ENCODE measurements at places on chromosomes 7 and 10.

- no peak for DNase-seq
These were observed 2.9 kb downstream of the ELFN1 start for GRCh38 chr7:1672851-1673486.

DNA sequence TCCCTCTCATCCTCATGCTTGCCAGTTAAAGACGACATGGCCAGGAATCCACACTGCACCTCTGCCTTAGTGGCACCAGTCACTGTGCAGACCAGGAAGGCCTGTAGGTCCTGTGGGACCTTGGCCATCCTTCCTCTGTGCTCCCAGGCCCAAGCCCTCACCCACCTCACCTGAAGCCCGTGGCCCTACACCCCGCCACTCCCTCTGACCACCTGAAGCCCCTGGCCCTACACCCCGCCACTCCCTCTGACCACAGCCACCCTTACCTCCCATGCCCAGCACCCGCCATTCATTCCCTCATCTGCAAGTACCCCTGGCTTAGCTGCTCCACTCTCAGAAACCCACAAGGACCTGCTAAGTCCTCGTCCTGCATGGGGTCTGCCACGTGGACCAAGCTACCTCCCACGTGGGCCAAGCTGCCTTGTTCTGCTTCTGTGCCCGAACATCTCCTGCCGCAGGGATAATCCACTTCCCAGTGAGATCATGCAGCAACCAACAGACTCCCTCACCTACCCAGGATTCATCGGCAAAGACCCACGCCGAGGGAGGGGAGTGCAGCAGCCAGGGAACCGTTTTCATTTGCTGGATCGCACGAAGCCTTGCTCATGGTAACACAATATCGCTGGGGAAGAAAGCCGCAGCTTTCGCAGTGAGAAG is 151.2 kb downstream of the TCERG1L start:
- DNase-seq, result no peak

- DNase-seq, result peak; percentile 57
These were observed 106.5 kb downstream of the HTR7 start for GRCh38 chr10:90751107-90751997.

- peak; percentile 48 for DNase-seq
These were observed 4.0 kb upstream of the RBM28 start for GRCh38 chr7:128347647-128348097.

- no peak for DNase-seq
These were observed 106.4 kb upstream of the FAM20C start for GRCh38 chr7:85883-86515.

DNA sequence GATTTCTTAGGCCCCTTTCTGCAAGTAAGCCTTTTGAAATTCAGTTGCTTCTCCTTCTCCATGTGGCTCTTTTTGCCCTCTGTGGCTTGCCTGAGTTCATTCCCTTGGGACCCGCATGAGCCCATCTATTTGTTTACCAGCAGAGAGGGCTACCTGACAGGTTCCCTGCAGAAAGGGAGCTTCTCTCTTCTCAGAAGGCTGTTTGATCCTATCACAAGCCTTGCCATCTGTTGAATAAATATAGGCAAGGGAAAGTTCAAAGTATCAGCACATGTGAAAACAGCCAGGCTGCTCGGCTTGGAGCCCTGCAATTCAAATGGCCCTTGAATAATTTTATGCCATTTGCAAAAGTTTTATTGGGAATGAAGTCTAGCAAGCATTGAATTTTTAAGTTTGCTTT is 720.2 kb upstream of the FZD8 start:
- DNase-seq, result no peak

DNA sequence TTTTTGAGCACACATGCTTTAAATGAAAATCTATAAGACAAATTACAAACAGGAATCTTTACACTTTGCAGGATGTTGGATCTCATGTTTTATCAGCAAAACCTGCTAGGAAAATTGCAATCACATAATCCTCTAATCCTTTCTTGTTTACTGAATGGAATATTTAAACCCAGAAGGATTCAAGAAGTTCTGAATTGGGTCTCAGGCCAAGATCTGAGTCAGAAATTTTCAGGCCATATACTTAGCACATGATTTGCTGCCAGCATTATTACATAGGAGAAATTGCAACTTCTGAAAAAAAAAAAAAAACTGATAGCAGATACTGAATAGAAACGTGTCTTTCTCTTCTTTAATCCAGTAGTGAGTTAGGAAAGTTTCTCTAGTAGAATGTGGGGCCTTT is 1005.3 kb upstream of the POT1 start:
- DNase-seq, result no peak

GRCh38 chr10:338171-339037 is 203.1 kb downstream of the ZMYND11 start:
- no peak for DNase-seq

DNA sequence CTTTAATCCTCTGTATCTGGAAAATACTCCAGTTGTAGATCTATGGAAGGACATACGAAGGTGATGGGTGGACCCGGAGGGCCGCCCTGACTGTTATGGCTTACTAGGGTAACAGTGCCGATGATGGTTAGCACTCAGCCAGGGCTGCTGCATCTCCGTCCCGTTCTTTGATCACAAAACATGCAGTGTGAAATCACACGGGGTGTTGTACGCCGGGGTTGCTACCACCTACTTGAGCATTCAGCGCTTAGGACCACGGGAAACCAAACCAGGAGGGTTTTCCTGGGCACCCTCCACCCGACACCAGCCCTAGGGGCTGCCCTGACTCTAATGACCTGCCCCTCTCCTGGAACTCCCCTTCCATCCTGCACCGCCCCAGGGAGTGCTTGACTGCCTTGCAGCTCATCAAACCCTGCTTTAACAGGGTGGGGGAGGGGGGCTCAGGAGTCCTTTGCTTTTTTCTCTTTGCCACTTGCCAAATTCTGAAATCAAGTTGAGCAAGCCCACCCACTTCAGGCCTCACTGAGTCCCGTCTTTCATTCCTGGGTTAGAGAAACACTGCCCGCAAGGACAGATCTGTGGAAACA is 20.4 kb downstream of the ZNF775 start:
- DNase-seq, result no peak

DNA sequence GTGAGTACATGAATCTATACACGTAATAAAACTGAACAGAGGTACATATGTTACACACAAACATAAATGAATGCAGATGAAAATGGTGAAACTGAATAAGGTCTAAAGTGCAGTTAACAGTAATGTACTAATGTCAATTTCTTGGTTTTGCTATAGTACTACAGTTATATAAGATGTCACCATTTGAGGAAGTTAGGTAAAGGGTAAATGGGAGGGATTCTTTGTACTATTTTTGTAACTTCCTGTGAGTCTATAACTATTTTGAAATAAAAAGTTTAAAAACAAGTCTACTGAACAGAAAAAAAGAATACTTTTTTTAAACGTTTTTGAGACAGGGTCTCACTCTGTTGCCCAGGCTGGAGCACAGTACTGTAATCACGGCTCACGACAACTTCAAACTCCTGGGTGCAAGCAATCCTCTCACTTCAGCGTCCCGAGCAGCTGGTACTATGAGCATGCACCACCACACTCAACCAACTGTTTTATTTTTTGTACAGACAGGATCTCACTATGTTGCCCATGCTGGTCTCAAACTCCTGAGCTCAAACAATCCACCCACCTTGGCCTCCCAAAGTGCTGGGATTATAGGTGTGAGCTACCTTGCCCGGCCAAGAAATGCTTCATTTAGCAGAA is 71.5 kb downstream of the WAPL start:
- no peak for DNase-seq

DNA sequence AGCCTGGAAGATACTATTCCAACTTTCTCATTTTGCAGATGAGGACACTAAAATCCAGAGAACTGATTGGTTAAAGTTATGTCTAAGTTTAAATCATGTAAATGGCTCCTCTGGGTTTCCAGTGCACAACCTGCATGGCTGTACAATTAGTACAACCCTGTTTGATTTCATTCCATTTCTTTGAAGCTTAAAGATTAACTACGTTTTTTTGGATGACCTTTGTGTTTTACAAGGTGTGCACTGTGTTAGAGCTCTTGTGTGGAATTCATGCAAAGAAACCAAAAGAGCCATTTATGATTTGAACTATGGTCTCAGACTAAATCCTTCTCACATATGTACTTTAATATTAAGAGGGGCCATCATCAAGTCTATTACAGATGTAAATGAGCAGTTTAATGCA is 149.5 kb downstream of the TMEM168 start:
- no peak for DNase-seq

DNA sequence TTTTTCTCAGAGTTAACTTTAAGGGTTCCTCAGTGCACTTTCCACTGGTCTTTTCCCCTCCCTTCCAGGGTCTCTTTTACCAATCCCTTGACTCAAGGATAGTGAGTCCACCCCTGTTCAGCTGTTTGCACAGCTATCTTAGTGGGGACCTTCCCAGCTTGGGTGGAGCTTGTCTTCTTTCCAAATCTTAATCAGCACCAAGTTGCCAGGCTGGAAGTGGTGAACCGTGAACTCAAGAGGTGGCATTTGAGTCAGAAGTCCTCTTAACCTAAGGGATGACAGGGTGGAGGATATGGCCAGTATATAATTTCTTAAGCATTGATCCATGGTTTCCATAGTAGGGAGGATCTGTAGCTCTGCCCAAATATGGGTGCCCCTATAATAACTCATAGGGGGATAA is 25.0 kb downstream of the MAPK8 start:
- no peak for DNase-seq

DNA sequence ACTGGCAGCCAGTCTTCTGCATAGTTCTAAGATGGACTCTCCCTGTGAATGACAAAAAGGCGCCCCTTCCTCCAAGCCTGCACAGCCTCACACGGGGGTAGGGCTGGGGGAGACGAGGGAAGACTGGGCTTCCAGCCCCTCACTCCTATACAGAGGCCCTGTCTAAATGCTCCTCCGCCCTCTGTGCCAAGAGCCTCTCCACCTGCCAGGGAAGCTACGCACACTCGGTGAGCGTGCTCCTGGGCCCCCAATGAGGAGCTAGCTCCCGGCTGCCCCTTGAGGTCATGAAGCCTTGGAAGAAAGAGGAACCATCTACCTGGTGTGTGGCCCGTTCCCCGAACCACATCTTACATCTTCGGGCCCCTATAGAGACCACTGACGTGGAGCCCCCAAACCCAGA is 54.8 kb downstream of the CRTAC1 start:
- DNase-seq, result no peak

- no peak for DNase-seq
These were observed 292.4 kb downstream of the ZWINT start for GRCh38 chr10:56068473-56069263.

DNA sequence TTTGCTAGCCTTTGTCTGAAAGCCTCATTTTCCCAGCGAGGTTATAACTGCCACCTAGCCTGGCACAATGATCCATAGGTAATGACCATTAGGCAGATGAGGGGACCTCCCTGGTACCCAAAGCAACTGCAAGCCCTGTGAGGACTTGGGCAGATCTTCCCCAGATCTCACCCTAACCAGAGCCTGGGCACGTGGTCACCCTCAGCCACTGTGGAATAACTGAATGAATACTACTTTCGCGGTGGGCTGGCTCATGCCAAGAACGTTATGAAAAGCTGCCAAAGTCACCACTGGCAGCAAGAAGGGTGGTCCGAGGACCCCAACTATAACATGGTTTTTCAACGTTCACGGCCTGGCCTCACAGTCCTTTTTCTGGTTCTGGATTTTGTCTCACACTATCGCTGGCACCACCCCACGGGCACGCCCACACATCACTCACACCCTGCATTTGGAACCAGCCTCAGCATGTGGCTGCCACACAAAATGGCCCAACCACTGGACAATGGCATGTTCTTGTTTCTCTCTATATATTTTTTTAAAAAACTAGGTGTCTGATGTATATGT is 3.4 kb downstream of the PRKAG2 start:
- DNase-seq, result no peak

GRCh38 chr10:88097092-88097516 is 233.7 kb downstream of the PTEN start:
- peak; percentile 9 for DNase-seq

DNA sequence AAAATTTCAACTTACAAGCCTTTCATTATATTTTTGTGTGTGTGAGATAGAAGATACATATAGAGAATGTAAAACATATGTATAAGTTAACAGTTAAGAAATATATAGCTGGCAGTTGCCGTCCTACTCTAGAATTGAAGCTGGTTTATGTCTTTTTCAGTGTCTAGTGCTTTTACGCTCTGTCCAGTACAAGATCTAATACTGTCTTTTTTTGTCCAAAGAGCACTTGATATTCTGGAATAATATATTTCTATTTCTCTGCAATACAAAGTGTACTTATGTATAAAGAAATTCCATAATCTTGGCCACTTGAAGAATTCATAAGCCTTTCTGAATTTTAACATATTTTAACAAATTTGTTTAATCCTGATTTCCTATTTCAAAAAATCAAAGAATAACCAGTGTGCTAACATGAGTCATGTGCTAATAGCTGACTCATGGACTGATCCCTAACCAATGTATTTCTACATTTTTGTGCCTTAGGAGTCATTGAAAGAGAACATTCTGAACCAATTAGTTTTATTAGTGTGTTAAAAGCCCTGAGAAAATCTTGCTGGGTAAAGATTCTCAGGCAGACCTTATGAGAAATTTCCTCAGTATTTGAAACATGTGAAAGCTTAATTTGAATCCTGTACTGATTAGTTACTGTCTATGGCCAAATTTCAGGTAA is 73.2 kb upstream of the CCAR1 start:
- no peak for DNase-seq

DNA sequence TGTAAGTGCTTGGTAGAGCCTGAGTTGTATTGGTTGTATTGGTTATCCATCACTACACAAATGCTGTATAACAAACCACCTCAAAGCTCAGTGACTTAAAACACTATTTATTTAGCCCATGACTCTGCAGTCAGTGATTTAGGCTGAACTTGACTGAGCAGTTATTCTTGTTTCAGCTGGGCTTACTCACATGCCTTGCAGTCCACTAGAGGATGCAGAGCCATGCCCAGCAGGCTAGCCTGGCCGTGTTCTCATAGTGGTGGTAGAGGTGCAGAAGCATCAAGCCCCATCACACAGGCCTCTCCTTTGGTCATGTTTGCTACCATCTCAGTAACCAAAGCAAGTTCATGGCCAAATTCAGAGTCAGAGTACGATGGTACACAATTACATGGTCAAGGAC is 43.9 kb downstream of the LUC7L2 start:
- DNase-seq, result no peak

GRCh38 chr10:11548768-11549099 is 62.7 kb downstream of the USP6NL start:
- DNase-seq, result no peak

GRCh38 chr7:36951257-36951697 is 227.0 kb upstream of the AOAH start:
- DNase-seq, result no peak
